ENCODE measurements at places on chromosomes 11 and 22.

DNA sequence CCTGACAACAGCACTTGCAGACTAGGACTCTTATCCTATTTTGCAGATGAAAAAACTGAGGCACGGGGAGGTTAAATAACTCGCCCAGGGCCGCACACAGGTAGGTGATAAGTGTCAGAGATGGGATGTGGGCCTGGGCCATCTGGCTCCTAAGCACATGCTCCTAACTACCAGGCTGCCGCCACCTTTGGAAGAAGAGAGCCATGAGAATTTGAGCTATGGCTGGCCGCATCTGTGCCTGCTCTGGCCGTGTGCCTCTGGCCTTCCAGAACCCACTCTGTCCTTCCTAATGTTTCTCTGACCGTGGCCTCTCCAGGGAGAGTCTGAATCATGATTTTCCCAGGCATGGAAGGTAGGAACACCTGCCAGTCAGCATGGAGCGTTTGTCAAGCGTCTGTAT, 15.3 kb upstream of the IL2RB start:
- DNase-seq: no peak

- DNase-seq: no peak
These were observed 7.9 kb upstream of the SOX6 start for GRCh38 chr11:16364254-16364653.

- DNase-seq: no peak
These were observed 40.0 kb upstream of the FIBIN start for GRCh38 chr11:26953770-26954392.

DNA sequence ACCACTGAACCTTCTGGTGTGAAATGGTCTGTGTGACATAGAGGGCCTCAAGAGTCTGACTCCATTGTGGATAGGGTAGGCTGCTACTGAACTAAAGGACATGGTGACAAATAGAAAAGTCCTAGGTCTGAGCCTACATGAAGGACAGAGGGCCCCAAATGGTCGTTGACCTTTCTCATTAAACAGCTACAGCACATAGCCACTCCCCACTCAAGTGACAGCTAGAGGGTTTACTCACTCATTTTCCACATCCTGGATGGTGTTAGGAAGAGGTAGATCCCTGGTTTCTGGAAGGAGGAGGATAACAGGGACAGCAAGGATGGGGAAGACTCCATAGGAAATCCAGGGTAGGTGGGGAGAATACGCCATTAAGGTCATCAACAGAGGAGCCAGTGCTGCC, 63.3 kb downstream of the SLC22A24 start:
- DNase-seq: no peak

- no peak for DNase-seq
These were observed 41.4 kb downstream of the TMEM123 start for GRCh38 chr11:102411142-102411541.

GRCh38 chr22:49736538-49736937, 91.1 kb downstream of the BRD1 start:
- DNase-seq: no peak

GRCh38 chr11:1437500-1437899, 47.8 kb downstream of the BRSK2 start:
- DNase-seq: no peak

- no peak for DNase-seq
These were observed 80.2 kb downstream of the PLEKHA7 start for GRCh38 chr11:16933756-16934603.

DNA sequence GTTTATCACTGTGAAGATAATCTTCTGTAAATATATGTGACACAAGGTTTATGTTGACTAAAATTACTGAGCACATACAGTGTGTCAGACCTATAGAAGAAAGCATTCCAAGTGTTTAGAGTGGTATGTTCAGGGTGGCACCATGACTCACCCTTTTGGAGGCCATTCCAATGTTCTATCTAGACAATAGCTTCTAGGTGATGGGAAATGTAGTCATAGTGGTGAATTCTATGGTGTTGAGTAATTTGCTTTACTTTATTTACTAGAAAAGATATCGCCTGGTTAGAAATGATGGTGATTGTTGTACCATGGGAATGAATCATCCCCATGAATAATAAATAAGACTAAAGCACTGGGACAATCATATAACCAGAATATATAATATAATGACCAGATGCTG, 72.9 kb upstream of the OR4C15 start:
- no peak for DNase-seq

GRCh38 chr11:86126862-86127261, 58.0 kb upstream of the PICALM start:
- DNase-seq: no peak

DNA sequence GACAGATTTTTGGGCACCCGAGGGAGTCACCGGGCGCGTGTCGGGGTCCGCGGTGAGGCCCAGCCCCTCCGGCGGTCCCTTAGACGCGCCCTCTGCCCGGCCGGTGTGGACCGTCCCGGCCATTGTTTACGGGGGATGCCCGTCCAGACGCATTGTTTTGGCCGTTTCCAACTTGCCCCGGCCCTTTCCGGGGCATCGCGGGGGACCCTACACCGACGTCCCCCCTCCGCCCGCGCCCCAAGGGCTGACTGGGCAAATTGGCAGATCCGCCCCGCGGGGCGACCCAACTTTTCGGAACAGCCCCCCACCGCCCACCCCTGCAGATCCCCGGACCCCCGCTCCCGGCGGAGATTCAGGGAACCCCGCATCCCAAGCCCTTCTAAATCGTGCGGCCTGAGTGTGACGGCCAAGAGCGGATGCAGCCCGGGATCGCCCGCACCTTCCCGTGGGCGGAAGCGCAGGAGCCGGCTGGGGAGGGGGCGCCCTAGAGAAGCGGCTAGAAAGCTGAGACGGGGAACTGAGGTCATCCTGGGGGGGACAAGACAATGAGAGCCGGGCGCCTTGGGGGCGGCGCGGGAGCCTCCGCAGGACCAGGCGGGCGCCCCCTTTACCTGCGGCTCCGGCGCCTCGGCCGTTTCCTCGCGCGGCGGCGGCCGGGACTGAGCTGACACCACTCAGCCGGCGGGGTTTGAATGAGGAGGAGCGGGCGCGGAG, 17.1 kb upstream of the CCT8L2 start:
- no peak for DNase-seq

DNA sequence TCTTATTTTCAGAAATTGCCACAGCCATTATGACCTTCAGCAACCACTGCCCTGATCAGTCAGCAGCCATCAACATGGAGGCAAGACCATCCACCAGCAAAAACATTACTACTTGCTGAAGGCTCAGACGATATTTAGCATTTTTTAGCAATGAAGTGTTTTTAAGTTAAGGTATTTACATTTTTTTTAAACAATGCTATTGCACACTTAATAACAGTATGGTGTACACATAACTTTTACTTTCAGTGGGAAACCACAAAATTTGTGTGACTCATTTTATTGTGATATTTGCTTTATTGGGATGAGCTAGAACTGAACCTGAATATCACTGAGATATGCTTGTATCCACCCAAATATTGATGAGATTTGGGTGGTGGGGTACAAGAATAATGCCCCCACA, 110.9 kb downstream of the TSPAN18 start:
- no peak for DNase-seq

DNA sequence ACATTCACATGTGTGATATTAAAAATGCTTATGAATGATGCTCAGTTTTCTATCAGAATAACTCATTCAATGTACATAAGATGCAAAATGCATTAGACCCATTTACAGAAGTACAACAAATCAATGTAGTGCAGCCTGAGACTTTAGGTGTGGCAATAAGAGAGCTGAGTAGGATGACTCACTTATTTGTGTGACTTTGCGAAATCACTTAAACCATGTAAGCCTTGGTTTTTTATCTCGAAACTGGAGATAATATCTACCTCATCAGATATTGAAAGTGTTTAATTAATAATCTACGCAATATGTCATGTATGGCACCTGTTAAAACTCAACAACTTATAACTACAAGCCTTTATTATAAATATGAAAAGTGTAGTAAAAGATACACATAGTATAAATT, 105.7 kb upstream of the LUZP2 start:
- DNase-seq: no peak

Measured in NCI-H1694 treated with DMSO at 0.1 percent for 48 hours (cell line).